ENCODE measurements at places on chromosomes 7 and 10. TPM values are rescaled to one million over a fixed set of nuclear protein-coding genes. Genes with fewer than 3 reads are reported as not detected.

DNA sequence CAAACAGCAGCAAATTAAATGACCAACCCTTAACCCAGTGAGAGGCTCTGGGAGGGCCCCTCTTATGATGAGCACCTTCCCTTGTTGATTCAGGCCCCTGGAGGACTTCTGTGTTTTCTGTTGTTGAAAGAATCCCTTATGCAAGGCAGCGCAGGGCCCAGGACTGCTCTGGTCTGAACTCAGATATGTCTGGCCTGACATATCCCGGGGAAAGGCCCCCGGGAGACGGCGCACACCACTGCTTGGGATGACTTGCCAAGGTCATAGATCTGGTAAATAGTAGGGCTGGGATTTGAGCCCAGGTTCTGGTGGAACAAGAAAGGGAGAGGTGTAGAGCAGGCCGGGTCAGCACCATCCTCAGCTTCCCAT is 124.0 kb downstream of the AOAH start:
- no peak overlapping the region for H3K4me3 ChIP-seq
- H3K27me3 ChIP-seq: no peaks in the 10 kb centered on the region
- no peak for DNase-seq
- H3K36me3 ChIP-seq: no peaks in the 10 kb centered on the region
- no peaks in the 10 kb centered on the region for H3K4me1 ChIP-seq
- H3K27ac ChIP-seq: no peak overlapping the region

SGCE gene
- total RNA-seq: 92.2 TPM

DNA sequence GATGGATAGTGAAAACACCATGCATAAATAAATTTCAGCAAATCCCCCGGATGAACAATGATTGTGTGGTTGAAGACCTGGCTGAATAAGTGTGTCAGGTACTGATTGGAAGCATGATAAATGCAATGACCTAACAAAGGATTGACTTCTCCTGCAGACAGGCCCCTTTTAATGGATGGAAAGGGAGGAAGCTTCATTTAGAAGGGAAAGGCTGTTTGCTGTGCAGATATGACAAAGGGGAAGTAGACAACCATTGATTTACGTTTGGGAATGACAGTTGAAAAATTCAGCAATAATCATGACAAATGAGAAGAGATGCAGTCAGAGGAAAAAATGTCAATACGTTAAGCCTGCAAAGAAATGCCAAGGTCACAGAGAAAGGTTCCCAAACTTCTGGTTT is 503.8 kb downstream of the LRMDA start:
- DNase-seq: no peak
- H3K36me3 ChIP-seq: no peaks in the 10 kb centered on the region
- no peaks in the 10 kb centered on the region for H3K4me1 ChIP-seq
- H3K4me3 ChIP-seq: no peak overlapping the region

DNA sequence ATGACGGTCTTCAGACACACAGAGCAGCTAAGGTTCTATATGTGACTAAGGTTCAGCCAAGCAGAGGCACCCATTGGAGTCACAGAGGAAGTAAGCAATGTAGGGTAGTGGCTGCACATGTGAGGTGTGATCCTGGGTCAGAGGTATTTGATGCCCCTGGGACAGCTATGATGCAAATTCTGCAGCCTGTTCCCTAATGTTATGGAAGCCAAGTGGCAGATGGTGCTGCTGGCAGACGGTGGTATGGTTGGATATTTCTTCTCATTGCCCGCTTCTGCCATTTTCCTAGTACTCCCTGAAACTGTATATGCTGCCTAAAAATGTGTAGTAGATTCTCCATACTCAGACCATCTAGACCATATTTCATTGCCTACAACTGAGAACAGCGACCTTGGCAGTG is 7.2 kb downstream of the TAS2R16 start:
- H3K4me1 ChIP-seq: no peaks in the 10 kb centered on the region
- no peaks in the 10 kb centered on the region for H3K36me3 ChIP-seq
- H3K27ac ChIP-seq: no peak overlapping the region
- no peaks in the 10 kb centered on the region for H3K27me3 ChIP-seq
- no peak overlapping the region for H3K4me3 ChIP-seq

DNA sequence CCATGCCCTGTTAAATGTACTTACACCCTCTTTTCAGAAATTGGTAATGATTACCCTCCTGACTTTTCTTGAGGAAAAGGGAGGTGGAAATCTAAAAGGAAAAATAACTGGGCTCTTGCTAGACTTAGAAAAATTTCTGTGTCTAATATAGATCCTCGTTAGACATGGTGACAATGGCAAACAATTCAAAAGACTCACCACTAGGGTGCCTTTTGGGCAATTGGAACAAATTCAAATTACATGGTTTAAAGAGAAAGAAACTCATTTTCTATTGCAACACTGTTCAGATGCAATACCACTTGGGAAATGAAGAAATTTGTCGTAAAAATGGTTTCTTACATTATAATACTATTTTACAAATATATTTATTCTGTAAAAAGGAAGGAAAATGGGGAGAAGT is 950.1 kb downstream of the GRM8 start:
- no peaks in the 10 kb centered on the region for H3K27me3 ChIP-seq
- no peak overlapping the region for H3K27ac ChIP-seq
- no peaks in the 10 kb centered on the region for H3K36me3 ChIP-seq
- no peaks in the 10 kb centered on the region for H3K4me1 ChIP-seq
- DNase-seq: no peak

FKBP6 gene
- total RNA-seq: not detected

ZCWPW1 gene
- total RNA-seq: 3.9 TPM

- no peaks in the 10 kb centered on the region for H3K27me3 ChIP-seq
- H3K4me3 ChIP-seq: no peak overlapping the region
- no peaks in the 10 kb centered on the region for H3K36me3 ChIP-seq
- no peaks in the 10 kb centered on the region for H3K4me1 ChIP-seq
Observed at GRCh38 chr10:10734356-10735064, 283.2 kb upstream of the CELF2 start.

- DNase-seq: no peak
- H3K27ac ChIP-seq: peak within 1 kb of the TSS; percentile 94
- H3K27me3 ChIP-seq: no peaks in the 10 kb centered on the region
- no peaks in the 10 kb centered on the region for H3K4me1 ChIP-seq
Observed at GRCh38 chr10:33334153-33334804, at the start of gene NRP1. NRP1 (minus strand) TSS chr10:33334667; CDS start chr10:33334382, 285 bp downstream.

GRCh38 chr10:48455392-48456151 is 149.1 kb downstream of the MAPK8 start:
- no peaks in the 10 kb centered on the region for H3K27me3 ChIP-seq
- no peak overlapping the region for H3K4me3 ChIP-seq
- no peaks in the 10 kb centered on the region for H3K4me1 ChIP-seq
- DNase-seq: peak; percentile 12

- H3K4me3 ChIP-seq: no peak overlapping the region
- DNase-seq: no peak
- no peaks in the 10 kb centered on the region for H3K4me1 ChIP-seq
Observed at GRCh38 chr10:11424456-11425295, 186.8 kb downstream of the USP6NL start.

CNTNAP2 gene
- not detected for total RNA-seq

GRCh38 chr7:103689255-103689654 is 243.2 kb upstream of the SLC26A5 start:
- no peak overlapping the region for H3K4me3 ChIP-seq
- H3K4me1 ChIP-seq: no peaks in the 10 kb centered on the region
- H3K36me3 ChIP-seq: no peaks in the 10 kb centered on the region
- DNase-seq: no peak
- no peak overlapping the region for H3K27ac ChIP-seq

DNA sequence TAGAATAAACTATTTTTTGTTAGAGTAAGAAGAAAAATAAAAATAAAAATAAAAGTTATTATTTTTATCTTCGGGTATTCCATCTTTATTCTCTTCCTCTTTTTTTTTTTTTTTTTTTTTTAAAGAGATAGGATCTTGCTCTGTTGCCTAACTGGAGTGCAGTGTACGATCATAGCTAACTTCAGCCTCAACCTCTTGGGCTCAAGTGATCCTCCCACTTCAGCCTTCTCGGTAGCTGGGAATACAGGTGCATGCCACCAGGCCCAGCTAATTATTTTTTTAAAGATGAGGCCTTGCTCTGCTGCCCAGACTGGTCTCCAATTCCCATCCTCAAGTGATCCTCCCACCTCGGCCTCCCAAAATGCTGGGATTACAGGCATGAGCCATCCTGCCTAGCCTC is 15.4 kb downstream of the STAM start:
- H3K4me1 ChIP-seq: no peaks in the 10 kb centered on the region
- H3K27me3 ChIP-seq: no peaks in the 10 kb centered on the region
- H3K4me3 ChIP-seq: no peak overlapping the region
- no peaks in the 10 kb centered on the region for H3K36me3 ChIP-seq

GRCh38 chr10:128626397-128627000 is 500.3 kb upstream of the MKI67 start:
- DNase-seq: no peak
- no peak overlapping the region for H3K27ac ChIP-seq
- no peaks in the 10 kb centered on the region for H3K27me3 ChIP-seq
- H3K4me1 ChIP-seq: no peaks in the 10 kb centered on the region
- no peak overlapping the region for H3K4me3 ChIP-seq

DNA sequence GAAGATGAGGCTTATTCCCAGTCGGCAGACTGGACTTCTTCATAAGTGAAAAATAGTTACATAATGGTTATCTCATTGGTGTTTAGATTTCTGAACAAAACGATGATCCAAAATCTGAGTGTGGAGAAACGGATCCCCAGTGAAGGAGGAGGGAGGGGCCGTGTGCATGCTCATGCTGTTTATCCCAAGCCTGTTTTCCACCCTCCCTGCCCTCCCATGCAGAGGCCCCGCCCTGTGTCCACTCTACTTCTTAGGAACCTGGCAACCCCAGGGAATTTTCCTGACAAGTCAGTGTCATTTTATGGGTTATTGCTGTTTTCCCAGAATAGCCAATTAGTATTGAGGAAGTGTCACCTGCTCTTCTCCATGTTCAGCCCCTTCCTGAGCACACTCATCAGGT is 174.0 kb downstream of the CELF2 start:
- no peaks in the 10 kb centered on the region for H3K36me3 ChIP-seq
- H3K4me1 ChIP-seq: no peaks in the 10 kb centered on the region
- no peak for DNase-seq
- no peaks in the 10 kb centered on the region for H3K27me3 ChIP-seq
- H3K4me3 ChIP-seq: no peak overlapping the region

- H3K36me3 ChIP-seq: no peaks in the 10 kb centered on the region
- no peak for DNase-seq
- H3K27me3 ChIP-seq: no peaks in the 10 kb centered on the region
- H3K4me1 ChIP-seq: no peaks in the 10 kb centered on the region
- no peak overlapping the region for H3K4me3 ChIP-seq
- no peak overlapping the region for H3K27ac ChIP-seq
Observed at GRCh38 chr7:121305109-121305508, 23.7 kb upstream of the WNT16 start.

- DNase-seq: no peak
- H3K4me1 ChIP-seq: no peaks in the 10 kb centered on the region
- H3K27me3 ChIP-seq: no peaks in the 10 kb centered on the region
- no peak overlapping the region for H3K4me3 ChIP-seq
Observed at GRCh38 chr7:46253520-46253919, 332.4 kb upstream of the IGFBP3 start.

PSD gene
- 13.4 TPM for total RNA-seq

DNA sequence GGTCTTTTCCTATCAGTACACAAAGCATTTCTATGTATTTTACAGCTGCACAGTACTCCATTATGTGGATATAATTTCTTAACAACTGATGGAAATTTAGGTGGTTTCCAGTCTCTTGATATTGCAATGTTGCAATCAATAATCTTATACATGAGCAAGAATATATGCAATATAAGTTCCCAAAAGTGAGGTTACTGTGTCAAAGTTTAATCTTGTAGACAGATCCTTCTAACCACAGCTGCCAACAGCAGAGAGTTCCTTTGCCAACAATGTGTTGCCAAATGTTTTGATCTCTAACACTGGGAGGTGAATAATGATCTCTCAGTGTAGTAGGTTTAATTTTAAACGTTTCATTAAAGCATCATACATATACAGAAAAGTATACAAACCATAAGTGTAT is 54.5 kb downstream of the CUL2 start:
- H3K27me3 ChIP-seq: no peaks in the 10 kb centered on the region
- no peak for DNase-seq
- no peak overlapping the region for H3K27ac ChIP-seq
- no peak overlapping the region for H3K4me3 ChIP-seq

DGKB gene
- 0.33 TPM for total RNA-seq

AGBL3 gene
- total RNA-seq: 4.3 TPM

ITIH5 gene
- total RNA-seq: 54.1 TPM

SYNPO2L gene
- total RNA-seq: not detected

GRCh38 chr10:13291821-13292773 is 7.8 kb downstream of the PHYH start:
- no peaks in the 10 kb centered on the region for H3K4me1 ChIP-seq
- H3K27ac ChIP-seq: no peak overlapping the region
- H3K27me3 ChIP-seq: no peaks in the 10 kb centered on the region
- no peak for DNase-seq
- no peaks in the 10 kb centered on the region for H3K36me3 ChIP-seq

- no peak for DNase-seq
- no peak overlapping the region for H3K4me3 ChIP-seq
- H3K27me3 ChIP-seq: no peaks in the 10 kb centered on the region
- no peaks in the 10 kb centered on the region for H3K4me1 ChIP-seq
- no peak overlapping the region for H3K27ac ChIP-seq
Observed at GRCh38 chr7:25754751-25755150, 397.2 kb upstream of the NFE2L3 start.

- H3K27me3 ChIP-seq: no peaks in the 10 kb centered on the region
- H3K4me3 ChIP-seq: no peak overlapping the region
- H3K27ac ChIP-seq: no peak overlapping the region
- H3K36me3 ChIP-seq: no peaks in the 10 kb centered on the region
- DNase-seq: no peak
Observed at GRCh38 chr7:66800591-66800990, 60.1 kb downstream of the RABGEF1 start.

GRCh38 chr7:105941596-105941995 is 21.5 kb upstream of the CDHR3 start:
- DNase-seq: no peak
- no peak overlapping the region for H3K4me3 ChIP-seq
- no peaks in the 10 kb centered on the region for H3K36me3 ChIP-seq
- H3K27me3 ChIP-seq: no peaks in the 10 kb centered on the region
- H3K4me1 ChIP-seq: no peaks in the 10 kb centered on the region

UMAD1 gene
- 17.7 TPM for total RNA-seq

- H3K4me3 ChIP-seq: no peak overlapping the region
- DNase-seq: no peak
- H3K27me3 ChIP-seq: no peaks in the 10 kb centered on the region
- no peaks in the 10 kb centered on the region for H3K36me3 ChIP-seq
Observed at GRCh38 chr10:24434961-24435360, 226.0 kb downstream of the KIAA1217 start.

GRCh38 chr10:1577945-1578344 is 159.4 kb downstream of the ADARB2 start:
- H3K27ac ChIP-seq: no peak overlapping the region
- H3K27me3 ChIP-seq: peaks cover 8% of the 10 kb centered on the region
- no peaks in the 10 kb centered on the region for H3K4me1 ChIP-seq
- DNase-seq: no peak
- no peaks in the 10 kb centered on the region for H3K36me3 ChIP-seq

GRCh38 chr7:90402785-90403173 is 482 bp upstream of the CLDN12 start:
- peak overlapping the region; percentile 66 for H3K4me3 ChIP-seq
- no peak for DNase-seq
- no peaks in the 10 kb centered on the region for H3K4me1 ChIP-seq

- H3K27me3 ChIP-seq: peaks cover 5% of the 10 kb centered on the region
- no peaks in the 10 kb centered on the region for H3K4me1 ChIP-seq
- no peak overlapping the region for H3K4me3 ChIP-seq
- no peaks in the 10 kb centered on the region for H3K36me3 ChIP-seq
- H3K27ac ChIP-seq: no peak overlapping the region
- DNase-seq: no peak
Observed at GRCh38 chr7:146414373-146414772, 297.8 kb downstream of the CNTNAP2 start.

- no peak overlapping the region for H3K4me3 ChIP-seq
- H3K27ac ChIP-seq: no peak overlapping the region
- H3K27me3 ChIP-seq: no peaks in the 10 kb centered on the region
Observed at GRCh38 chr10:3879073-3879472, 94.1 kb upstream of the KLF6 start.

CYP2C19 gene
- not detected for total RNA-seq

CDHR3 gene
- total RNA-seq: 8.8 TPM

Data from breast epithelium (tissue), 4 donors.